Neuronal stem cell (in vitro differentiated cells): ENCODE measurements at places on chromosomes 3 and 15.

DNA sequence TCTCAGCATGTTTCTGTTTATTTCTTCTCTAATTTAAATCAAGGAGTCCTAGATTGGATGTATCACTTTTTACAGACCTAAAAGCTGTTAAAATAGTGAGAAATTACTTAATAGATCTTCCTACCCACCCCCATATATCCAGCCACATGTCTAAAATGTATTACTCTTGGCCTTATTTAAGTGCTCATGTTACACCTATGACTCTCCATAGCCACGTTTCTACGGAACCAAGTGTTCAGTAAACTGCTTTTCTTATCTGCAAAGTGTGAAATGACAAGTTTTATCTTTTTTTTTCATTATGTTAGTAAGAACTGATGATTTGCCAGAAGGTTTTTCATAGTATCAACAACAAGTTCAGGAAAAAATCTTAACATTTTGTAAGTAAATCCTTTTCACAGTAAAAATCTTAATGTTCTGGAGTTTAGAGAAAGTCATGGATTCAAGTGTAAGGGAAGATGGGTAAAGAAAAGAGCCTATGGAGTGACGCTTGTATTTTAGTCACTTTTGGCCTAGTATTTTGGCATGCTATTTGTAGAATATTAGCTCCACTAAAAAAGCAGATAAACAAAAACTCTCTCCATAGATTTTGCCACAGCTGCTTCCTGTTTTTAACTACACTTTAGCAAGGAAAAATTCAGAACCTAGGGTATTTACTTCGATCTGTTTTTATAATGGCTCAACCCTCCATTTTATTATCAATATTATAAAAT is 41.2 kb upstream of the IGSF10 start:
- H3K27ac ChIP-seq = no peak overlapping the region
- H3K4me1 ChIP-seq = no peaks in the 10 kb centered on the region
- no peaks in the 10 kb centered on the region for H3K27me3 ChIP-seq
- no peak for DNase-seq

DNA sequence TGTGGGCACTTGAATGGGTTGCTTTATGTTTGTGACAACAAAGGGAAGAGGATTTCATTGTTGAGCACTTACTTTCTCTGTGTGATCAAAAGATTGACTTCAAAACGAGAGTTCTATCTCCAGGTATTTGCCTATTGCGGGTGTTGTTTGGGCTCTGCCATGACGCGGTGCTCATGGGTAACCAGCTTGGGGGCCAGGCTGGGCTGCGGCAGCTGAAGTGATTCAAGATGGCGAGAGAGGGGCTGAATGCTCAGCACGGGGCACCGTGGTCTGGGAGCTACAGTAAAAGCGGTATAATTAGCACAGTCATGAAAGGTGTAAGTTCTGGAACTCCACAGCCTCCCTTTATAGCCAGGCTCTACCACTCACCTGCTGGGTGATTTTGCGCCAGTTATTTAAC is 31.0 kb upstream of the ADCY5 start:
- H3K4me3 ChIP-seq = no peak overlapping the region
- no peak for DNase-seq
- no peak overlapping the region for H3K27ac ChIP-seq
- peaks cover 31% of the 10 kb centered on the region for H3K27me3 ChIP-seq
- no peaks in the 10 kb centered on the region for H3K36me3 ChIP-seq

GRCh38 chr3:45554006-45554666 is 40.4 kb upstream of the LIMD1 start:
- no peaks in the 10 kb centered on the region for H3K27me3 ChIP-seq
- no peak overlapping the region for H3K4me3 ChIP-seq
- no peak for DNase-seq
- peaks cover 11% of the 10 kb centered on the region for H3K4me1 ChIP-seq
- H3K27ac ChIP-seq = peak overlapping the region; percentile 13

GRCh38 chr15:86316726-86317383 is 237.2 kb downstream of the AGBL1 start:
- H3K36me3 ChIP-seq = no peaks in the 10 kb centered on the region
- H3K4me1 ChIP-seq = peaks cover 5% of the 10 kb centered on the region
- DNase-seq = peak; percentile 12
- H3K27me3 ChIP-seq = no peaks in the 10 kb centered on the region
- H3K27ac ChIP-seq = no peak overlapping the region

DNA sequence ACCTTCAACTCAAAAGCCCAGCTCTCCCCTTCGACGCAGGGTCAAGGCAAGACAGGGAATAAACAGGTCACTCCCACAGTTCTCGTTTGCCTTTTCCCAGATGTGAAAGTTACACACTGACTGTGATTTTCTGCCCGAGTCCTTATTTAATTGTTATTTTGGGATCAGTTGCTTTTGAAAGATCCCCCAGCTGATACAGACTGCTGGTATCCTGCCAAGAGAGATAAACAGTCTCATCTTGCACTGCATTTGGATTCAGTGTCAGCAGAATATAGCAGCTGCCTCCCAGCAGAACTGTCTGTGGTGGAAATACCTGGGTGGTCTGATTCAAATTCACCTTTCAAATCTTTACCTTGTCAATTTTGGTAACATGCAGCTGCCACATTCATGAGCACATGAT is 56.0 kb upstream of the FAM3D start:
- H3K27ac ChIP-seq = no peak overlapping the region
- H3K4me3 ChIP-seq = no peak overlapping the region
- peaks cover 6% of the 10 kb centered on the region for H3K4me1 ChIP-seq
- no peaks in the 10 kb centered on the region for H3K36me3 ChIP-seq
- H3K27me3 ChIP-seq = no peaks in the 10 kb centered on the region

GRCh38 chr3:163328680-163329079 is 1749.6 kb downstream of the SI start:
- no peaks in the 10 kb centered on the region for H3K27me3 ChIP-seq
- H3K27ac ChIP-seq = no peak overlapping the region
- no peaks in the 10 kb centered on the region for H3K36me3 ChIP-seq

DNA sequence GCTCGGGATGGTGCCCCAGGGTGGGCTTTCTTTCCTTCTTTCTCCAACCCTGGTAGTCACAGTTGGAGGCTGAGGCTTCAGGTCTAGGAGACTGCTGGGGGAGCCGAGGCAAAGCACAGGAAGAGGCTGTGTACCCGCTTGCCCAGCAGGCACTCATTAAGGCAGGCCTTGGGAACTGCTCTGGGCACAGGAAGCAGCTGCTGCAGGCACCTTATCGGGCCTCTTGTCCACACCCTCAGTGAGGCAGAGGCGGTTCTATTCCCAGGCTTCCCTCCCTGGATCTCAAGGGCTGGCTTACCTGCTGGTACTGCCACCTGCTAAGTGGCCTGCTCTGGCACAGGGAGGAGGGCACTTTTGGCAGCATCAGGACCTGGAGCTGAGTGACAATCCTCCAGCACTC is 15.8 kb upstream of the GRM2 start:
- H3K4me1 ChIP-seq = peaks cover 6% of the 10 kb centered on the region
- peaks cover 18% of the 10 kb centered on the region for H3K36me3 ChIP-seq
- H3K4me3 ChIP-seq = no peak overlapping the region
- no peak for DNase-seq
- H3K27me3 ChIP-seq = no peaks in the 10 kb centered on the region
- no peak overlapping the region for H3K27ac ChIP-seq

- H3K27ac ChIP-seq = no peak overlapping the region
- peaks cover 10% of the 10 kb centered on the region for H3K36me3 ChIP-seq
- no peak overlapping the region for H3K4me3 ChIP-seq
- DNase-seq = no peak
- no peaks in the 10 kb centered on the region for H3K27me3 ChIP-seq
- peaks cover 22% of the 10 kb centered on the region for H3K4me1 ChIP-seq
These were observed 37.6 kb upstream of the DUSP7 start for GRCh38 chr3:52093756-52094545.

DNA sequence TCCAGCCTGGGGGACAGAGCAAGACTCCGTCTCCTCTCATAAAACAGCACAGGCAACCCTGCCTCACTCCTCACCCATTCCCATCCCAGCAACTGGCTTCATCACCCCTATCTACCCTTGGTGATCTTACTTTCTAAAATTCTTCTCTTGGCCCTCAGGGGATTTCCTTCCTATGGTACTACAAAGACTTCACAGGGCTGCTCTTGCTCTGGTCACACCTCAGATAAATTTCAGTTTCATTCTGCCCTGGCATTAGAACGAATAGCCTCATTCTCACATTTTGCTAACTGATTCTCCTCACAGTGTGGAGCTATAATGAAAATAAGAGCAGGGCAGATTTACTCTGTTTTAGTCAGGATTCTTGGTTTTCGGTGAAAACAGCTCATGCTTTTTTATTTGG is 22.1 kb upstream of the CRBN start:
- H3K4me1 ChIP-seq = no peaks in the 10 kb centered on the region
- DNase-seq = no peak
- no peak overlapping the region for H3K27ac ChIP-seq
- no peak overlapping the region for H3K4me3 ChIP-seq

DNA sequence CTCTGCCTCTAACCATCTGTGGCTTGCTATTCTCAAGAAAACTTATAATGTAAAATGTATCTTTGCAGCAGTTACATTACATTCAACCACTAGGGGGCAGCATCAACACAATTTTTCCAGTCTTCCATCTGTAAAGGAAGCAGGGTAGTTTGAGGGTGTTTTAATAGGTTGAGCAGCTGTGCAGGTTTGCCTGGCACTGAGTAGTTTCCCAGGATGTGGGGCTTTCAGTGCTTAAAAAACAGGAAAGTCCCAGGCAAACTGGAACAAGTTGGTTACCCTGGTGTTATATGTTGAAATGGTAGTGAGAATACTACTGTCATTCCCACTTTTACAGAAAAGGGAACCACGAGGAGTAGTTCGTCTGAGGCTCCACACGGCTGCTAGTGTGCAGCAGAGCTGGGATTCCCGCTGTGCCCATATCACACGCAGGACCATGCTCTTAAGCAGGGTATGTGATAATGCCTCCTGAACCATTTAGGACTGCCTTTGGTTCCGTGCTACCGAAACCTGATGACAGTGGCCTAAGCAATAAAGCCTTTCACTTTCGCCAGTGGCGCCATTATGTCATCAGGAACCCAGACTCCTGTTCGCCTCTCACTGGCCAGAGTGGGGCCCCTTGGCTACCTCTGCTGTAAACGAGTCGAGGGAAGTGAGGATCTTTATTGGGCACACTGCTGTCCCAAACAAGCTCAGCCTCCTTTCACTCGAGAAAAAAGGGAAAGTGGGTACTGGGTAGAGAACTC is 64.7 kb upstream of the ZBTB38 start:
- peak; percentile 71 for DNase-seq
- H3K4me3 ChIP-seq = no peak overlapping the region
- H3K36me3 ChIP-seq = no peaks in the 10 kb centered on the region

- H3K27ac ChIP-seq = peak overlapping the region; percentile 15
- H3K27me3 ChIP-seq = no peaks in the 10 kb centered on the region
- H3K4me3 ChIP-seq = no peak overlapping the region
- no peak for DNase-seq
- peaks cover 16% of the 10 kb centered on the region for H3K36me3 ChIP-seq
These were observed 6.9 kb downstream of the RPL15 start for GRCh38 chr3:23923786-23924185.

DNA sequence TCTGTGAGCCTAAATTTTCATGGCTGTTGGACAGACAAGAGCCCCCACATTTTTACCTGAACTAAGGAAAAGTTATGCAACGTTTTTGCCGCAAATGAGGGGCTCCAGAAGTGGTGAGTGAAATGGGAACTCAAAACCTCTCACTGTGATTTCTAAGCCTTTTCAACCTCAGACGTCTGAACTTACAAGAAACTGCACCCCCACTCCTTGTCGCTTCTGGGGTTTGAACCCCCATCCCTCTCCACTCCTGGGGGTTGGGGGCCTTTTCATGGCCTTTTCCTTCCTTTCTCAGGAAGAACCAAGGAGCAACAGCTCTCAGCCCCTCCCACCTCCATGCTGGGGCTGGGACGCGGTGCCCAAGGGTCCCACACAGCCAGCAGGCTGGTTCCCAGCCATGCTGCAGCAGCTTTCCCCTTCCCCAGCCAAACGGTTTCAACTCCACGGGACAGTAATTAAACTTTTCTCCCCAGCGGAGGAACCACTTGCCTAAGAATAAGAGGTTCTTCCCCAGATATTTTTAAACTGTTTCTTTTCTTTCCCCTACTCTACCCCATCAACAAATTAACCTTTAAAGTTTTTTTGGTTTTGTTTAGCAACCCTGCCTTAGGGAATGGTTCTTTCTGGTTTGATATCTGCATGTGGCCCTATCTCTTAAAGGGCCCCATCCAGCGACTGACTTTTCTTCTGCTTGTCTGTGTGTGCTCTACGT is 387.6 kb upstream of the CBLB start:
- H3K27me3 ChIP-seq = no peaks in the 10 kb centered on the region
- no peaks in the 10 kb centered on the region for H3K36me3 ChIP-seq
- H3K4me3 ChIP-seq = no peak overlapping the region
- H3K4me1 ChIP-seq = no peaks in the 10 kb centered on the region

DNA sequence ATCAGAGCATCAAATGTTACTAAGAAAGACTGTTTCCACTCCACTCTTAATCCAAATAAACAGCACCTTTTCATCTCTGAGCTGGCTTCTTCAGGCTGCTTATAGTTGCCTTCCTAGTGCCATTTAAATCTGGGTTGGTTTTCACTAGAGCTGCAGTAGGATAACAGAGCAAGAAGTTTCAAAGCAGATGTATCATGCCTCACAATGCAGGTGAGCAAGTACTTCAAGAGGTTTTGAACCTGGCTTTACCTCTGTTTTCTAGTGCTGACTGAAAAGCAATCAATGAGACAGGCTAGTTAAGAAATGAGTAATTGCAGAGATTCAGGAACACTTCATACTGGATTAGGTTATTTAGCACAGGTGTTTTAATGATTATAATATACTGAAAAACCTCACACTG is 147.7 kb upstream of the SATB1 start:
- no peaks in the 10 kb centered on the region for H3K4me1 ChIP-seq
- no peak overlapping the region for H3K27ac ChIP-seq
- no peak overlapping the region for H3K4me3 ChIP-seq
- no peaks in the 10 kb centered on the region for H3K36me3 ChIP-seq
- DNase-seq = no peak

DNA sequence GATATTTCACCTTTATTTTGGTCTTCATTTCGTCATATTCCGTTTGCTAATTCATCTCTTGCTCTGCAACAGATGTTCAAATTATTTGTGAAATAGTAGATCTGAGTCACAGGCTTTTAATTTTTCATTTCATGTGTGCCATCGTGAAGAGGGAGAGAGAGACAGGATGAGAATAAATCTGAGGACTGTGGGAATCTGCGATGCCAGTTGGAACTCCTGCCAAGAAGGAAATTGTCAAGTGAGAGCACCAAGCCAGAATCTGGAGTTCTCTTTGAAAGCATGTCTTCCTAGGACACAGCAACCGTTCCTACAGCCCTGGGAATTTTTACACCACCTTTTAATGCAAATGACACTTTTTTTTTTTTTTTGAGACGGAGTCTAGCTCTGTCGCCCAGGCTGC is 48.8 kb downstream of the NSMCE3 start:
- H3K27ac ChIP-seq = no peak overlapping the region
- no peaks in the 10 kb centered on the region for H3K27me3 ChIP-seq
- no peak for DNase-seq

DNA sequence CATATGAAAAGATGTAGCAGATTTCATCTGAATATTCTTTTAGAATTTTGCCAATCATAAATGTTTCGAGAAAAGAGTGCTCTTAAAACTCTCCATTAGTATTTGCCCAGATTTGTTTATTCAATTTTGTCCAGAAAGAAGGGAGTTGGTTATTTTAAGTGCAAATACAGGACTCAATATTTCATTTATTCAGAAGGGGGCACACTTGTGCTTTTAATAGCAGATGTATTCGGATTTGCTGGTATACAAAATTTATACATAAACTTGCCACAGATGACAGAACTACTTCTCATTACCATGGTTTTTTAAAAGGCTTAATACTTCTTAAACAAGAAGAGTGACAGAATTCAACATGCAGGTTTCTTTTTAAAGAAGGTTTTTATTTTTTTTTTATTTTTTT is 69.8 kb upstream of the GRM7 start:
- no peak overlapping the region for H3K4me3 ChIP-seq
- no peak for DNase-seq
- H3K27ac ChIP-seq = no peak overlapping the region
- no peaks in the 10 kb centered on the region for H3K27me3 ChIP-seq
- H3K36me3 ChIP-seq = no peaks in the 10 kb centered on the region
- no peaks in the 10 kb centered on the region for H3K4me1 ChIP-seq
